Activated naive CD4-positive, alpha-beta T cell treated with anti-CD3 and anti-CD28 coated beads, Interleukin-2, amount 10 ng/mL, durations not matched to agents 7 days and 5 days (primary cell): ENCODE measurements at places on chromosomes 7 and 10.

DNA sequence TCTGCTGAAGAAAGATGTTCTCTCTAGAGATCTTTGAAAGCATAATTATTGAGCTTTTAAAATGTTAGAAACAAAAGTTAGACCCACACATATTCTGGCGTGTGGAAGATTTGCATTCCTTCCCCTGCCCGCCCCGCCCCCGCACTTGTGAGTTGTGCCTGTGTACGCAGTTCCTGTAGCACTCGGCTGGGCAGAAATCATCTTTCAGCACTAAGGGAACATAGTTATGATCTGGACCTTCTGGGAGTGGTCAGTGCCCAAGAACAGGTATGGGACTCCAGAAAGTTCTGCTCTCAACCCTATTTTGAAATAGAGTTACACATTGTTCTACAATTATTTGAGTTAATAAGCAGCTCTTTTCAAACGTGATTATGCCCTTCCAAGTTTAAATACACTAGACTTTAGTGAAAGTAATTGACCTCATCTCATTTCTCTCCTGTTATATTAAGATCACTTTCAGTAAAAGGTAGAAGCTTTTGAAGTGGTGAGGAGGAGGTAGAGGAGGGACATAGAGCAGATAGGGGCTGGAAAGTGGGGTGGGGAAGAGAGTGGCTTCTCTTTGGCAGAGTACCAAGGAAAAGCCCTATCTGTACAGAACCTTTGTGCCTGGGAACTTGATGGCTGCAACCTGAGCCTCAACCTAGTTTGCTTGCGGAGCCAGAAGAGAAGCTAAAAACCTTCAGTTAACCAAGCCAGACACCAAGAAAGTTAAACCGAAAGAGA is 5.7 kb downstream of the BLVRA start:
- no peaks in the 10 kb centered on the region for H3K27me3 ChIP-seq
- peak; percentile 39 for DNase-seq
- peak overlapping the region; percentile 28 for H3K27ac ChIP-seq

GRCh38 chr7:47142169-47142866 is 439.6 kb downstream of the TNS3 start:
- no peaks in the 10 kb centered on the region for H3K27me3 ChIP-seq
- no peak for DNase-seq
- no peak overlapping the region for H3K27ac ChIP-seq
- H3K36me3 ChIP-seq: no peaks in the 10 kb centered on the region
- no peaks in the 10 kb centered on the region for H3K4me1 ChIP-seq

GRCh38 chr10:14601872-14602725 is 172.6 kb downstream of the FAM107B start:
- no peaks in the 10 kb centered on the region for H3K27me3 ChIP-seq
- H3K4me3 ChIP-seq: peak overlapping the region; percentile 89
- peaks cover 52% of the 10 kb centered on the region for H3K36me3 ChIP-seq

GRCh38 chr7:7563269-7563668 is 3.4 kb upstream of the MIOS start:
- H3K27me3 ChIP-seq: peaks cover 6% of the 10 kb centered on the region
- no peak overlapping the region for H3K27ac ChIP-seq
- DNase-seq: no peak

DNA sequence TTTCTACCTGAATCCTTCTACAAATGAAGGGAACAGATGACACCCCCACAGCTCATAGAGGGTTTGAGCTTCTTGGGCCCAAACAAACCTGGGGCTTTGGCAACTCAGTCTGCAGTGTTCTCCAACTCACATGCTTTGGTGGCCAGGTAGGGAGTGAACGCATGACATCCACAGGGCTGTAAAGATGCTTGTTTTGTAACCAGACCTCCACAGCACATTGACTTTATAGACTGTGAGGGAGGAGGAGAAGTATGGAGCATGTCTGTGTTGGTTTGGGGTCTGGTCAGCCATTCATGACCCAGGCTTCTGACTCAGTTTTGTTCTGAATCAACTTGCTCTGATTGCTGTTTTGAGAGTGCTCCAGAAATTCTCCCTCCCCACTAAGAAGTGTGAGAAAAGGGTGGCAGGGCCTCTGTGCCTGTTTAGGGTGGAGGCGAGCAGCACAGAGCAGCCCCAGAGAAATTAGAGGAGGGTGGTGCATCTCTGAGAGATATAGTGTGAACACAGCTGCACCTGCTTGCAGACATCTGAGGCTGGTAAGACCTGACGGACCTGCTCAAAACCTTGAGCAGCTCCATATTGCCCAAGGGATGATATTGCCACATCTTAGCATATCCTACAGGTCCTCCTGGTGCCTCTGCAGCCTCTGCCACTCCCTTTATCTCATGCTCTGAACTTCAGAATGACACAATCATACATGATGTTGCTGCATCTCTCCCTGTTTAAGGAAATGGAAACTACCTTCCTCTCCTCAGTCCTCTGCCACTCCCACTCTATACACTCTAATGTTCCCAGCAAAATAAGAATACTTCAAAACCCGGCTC is 287.7 kb downstream of the ABCA13 start:
- no peak overlapping the region for H3K27ac ChIP-seq
- H3K4me3 ChIP-seq: no peak overlapping the region
- no peaks in the 10 kb centered on the region for H3K4me1 ChIP-seq
- no peaks in the 10 kb centered on the region for H3K27me3 ChIP-seq

DNA sequence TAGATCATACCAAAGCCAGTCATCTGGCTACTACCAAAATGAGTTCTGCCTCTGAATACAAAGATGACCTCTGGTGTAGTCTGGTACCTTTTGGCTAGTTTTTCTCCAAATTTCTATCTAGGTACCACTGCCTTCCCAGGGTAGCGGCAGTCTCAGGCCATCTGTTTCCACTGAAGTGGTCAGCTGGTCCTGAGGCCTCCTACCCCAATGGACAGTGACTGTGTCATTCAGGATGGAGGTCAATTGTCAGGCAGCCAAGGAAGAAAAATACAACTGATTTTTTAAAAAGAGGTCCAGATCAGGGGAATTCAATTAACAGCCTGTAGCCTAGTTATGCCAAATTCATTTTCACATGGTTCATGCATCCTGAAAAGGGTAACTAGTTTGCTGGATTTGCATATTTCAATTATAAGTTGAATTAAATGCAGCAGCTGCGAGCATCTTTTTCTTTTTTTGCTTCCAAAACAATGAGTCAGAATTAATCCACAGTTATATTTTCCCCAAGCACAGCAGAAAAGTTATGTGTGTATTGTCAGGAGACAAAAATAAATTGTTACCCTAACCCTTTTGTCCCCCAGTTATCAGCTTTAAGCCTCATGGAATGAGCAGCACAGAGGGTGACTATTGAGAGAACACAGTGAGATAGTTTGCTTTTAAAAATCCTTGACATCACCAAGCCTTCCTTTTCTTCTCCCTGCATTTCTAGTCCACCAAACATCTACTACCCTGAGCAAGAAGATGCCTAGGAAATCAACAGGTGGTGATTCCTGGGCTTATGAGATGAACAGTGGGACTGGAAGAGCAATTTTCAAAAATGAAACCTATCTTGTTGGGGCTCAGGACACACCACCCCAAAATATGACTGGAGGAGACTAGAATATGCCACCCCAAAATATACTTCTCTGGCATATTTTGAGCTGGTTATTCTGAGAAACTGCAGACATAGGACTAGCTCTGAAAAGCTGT is 27.7 kb downstream of the BCCIP start:
- H3K4me1 ChIP-seq: no peaks in the 10 kb centered on the region
- H3K4me3 ChIP-seq: no peak overlapping the region
- no peak for DNase-seq
- H3K36me3 ChIP-seq: peaks cover 19% of the 10 kb centered on the region

- H3K36me3 ChIP-seq: no peaks in the 10 kb centered on the region
- H3K4me1 ChIP-seq: no peaks in the 10 kb centered on the region
- H3K4me3 ChIP-seq: no peak overlapping the region
- H3K27me3 ChIP-seq: peaks cover 25% of the 10 kb centered on the region
- DNase-seq: no peak
- H3K27ac ChIP-seq: no peak overlapping the region
These were observed 5.4 kb downstream of the LOXL4 start for GRCh38 chr10:98262571-98262970.

GRCh38 chr7:99201027-99201426 is 6.9 kb downstream of the KPNA7 start:
- no peak overlapping the region for H3K4me3 ChIP-seq
- no peak for DNase-seq
- peaks cover 5% of the 10 kb centered on the region for H3K4me1 ChIP-seq
- peaks cover 3% of the 10 kb centered on the region for H3K27me3 ChIP-seq
- H3K36me3 ChIP-seq: no peaks in the 10 kb centered on the region

- no peak overlapping the region for H3K27ac ChIP-seq
- DNase-seq: peak; percentile 39
- H3K27me3 ChIP-seq: peaks cover 11% of the 10 kb centered on the region
These were observed 62.9 kb upstream of the FAM171A1 start for GRCh38 chr10:15433850-15434537.

DNA sequence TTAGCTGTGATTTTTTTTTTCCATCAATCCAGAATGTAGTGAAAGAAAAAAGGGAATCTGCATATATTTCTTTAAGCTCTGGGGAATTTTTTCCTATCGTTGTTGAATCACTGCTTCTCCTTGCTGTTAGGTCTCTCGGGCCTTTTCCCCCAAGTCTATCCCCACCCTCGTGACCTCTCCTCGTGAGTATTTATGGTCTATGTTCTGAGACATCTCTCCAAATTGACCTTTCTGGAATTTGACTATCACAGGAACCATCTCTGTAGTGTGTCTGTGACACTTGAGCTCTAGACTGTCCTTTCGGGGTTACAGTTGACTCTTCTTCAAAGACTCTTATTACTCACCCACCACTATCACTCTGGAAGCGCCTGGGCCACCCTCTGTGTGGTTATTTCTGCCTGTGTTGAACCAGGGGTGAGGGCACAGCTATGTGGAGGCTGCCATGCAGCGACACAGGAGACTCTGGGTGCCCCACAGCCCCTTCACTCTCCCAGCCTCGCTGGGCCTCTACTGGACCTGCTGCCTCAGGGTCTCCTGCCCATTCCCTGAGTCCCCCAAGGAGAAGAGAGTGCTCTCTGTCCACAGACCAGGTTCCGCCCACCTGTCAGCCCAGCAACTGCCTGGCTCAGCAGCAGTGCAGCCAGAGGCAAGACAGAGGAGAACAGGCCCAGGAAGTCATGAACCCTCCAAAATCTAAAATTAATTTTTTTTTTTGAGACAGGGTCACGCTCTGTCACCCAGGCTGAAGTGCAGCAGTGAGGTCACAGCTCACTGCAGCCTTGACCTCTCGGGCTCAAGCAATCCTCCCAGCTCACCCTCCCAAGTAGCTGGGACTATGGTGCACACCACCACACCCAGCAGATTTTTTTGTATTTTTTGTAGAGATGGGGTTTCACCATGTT is 45.7 kb upstream of the PTPRN2 start:
- peaks cover 59% of the 10 kb centered on the region for H3K36me3 ChIP-seq
- H3K4me3 ChIP-seq: no peak overlapping the region
- no peaks in the 10 kb centered on the region for H3K4me1 ChIP-seq
- no peak overlapping the region for H3K27ac ChIP-seq
- DNase-seq: no peak
- H3K27me3 ChIP-seq: no peaks in the 10 kb centered on the region

GRCh38 chr10:124756156-124756903 is 12.2 kb upstream of the FAM53B start:
- H3K4me3 ChIP-seq: no peak overlapping the region
- no peaks in the 10 kb centered on the region for H3K27me3 ChIP-seq
- no peak for DNase-seq
- H3K36me3 ChIP-seq: peaks cover 36% of the 10 kb centered on the region
- peaks cover 7% of the 10 kb centered on the region for H3K4me1 ChIP-seq
- no peak overlapping the region for H3K27ac ChIP-seq

DNA sequence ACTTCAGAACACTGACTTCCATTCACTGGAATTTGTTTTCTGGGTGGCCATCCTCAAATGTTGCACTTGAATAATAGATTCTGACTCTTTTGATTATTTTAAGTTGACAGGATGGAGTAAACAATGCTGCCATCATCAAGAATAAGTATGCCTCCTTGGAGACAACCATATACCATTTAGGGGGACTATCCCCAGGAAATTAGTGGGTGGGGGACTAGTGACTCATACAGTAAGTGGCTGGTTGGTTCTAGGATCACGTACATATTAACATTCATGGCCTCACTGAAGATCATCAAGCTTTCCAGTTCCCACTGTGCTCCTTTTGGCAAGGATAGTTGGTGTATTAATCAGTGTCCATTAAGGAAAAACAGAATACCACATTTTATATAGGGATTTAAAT is 615.2 kb downstream of the CCSER2 start:
- DNase-seq: no peak
- H3K27me3 ChIP-seq: no peaks in the 10 kb centered on the region
- H3K27ac ChIP-seq: no peak overlapping the region
- no peaks in the 10 kb centered on the region for H3K36me3 ChIP-seq
- H3K4me1 ChIP-seq: no peaks in the 10 kb centered on the region
- H3K4me3 ChIP-seq: no peak overlapping the region

GRCh38 chr10:59382831-59383295 is 20.5 kb upstream of the FAM13C start:
- DNase-seq: no peak
- H3K4me3 ChIP-seq: no peak overlapping the region
- no peaks in the 10 kb centered on the region for H3K4me1 ChIP-seq
- H3K27me3 ChIP-seq: no peaks in the 10 kb centered on the region
- no peaks in the 10 kb centered on the region for H3K36me3 ChIP-seq
- no peak overlapping the region for H3K27ac ChIP-seq

- no peak overlapping the region for H3K4me3 ChIP-seq
- no peak overlapping the region for H3K27ac ChIP-seq
- no peak for DNase-seq
- H3K4me1 ChIP-seq: no peaks in the 10 kb centered on the region
- peaks cover 2% of the 10 kb centered on the region for H3K36me3 ChIP-seq
These were observed 291.6 kb downstream of the RNLS start for GRCh38 chr10:88291289-88292184.

GRCh38 chr7:153070141-153070540 is 310.6 kb downstream of the ACTR3B start:
- H3K4me3 ChIP-seq: no peak overlapping the region
- no peak for DNase-seq
- H3K27ac ChIP-seq: no peak overlapping the region
- no peaks in the 10 kb centered on the region for H3K4me1 ChIP-seq
- no peaks in the 10 kb centered on the region for H3K36me3 ChIP-seq
- no peaks in the 10 kb centered on the region for H3K27me3 ChIP-seq
